ENCODE measurements at places on chromosomes 16 and 17. TPM values are rescaled to one million over a fixed set of nuclear protein-coding genes. Genes with fewer than 3 reads are reported as not detected.

GRCh38 chr17:42706732-42707131 lies 24.4 kb downstream of the CNTNAP1 start:
- no peak for DNase-seq

Gene RHOT2
- 93.2 TPM for total RNA-seq

GRCh38 chr16:87826798-87827587 lies 42.3 kb downstream of the SLC7A5 start:
- DNase-seq = no peak

DNA sequence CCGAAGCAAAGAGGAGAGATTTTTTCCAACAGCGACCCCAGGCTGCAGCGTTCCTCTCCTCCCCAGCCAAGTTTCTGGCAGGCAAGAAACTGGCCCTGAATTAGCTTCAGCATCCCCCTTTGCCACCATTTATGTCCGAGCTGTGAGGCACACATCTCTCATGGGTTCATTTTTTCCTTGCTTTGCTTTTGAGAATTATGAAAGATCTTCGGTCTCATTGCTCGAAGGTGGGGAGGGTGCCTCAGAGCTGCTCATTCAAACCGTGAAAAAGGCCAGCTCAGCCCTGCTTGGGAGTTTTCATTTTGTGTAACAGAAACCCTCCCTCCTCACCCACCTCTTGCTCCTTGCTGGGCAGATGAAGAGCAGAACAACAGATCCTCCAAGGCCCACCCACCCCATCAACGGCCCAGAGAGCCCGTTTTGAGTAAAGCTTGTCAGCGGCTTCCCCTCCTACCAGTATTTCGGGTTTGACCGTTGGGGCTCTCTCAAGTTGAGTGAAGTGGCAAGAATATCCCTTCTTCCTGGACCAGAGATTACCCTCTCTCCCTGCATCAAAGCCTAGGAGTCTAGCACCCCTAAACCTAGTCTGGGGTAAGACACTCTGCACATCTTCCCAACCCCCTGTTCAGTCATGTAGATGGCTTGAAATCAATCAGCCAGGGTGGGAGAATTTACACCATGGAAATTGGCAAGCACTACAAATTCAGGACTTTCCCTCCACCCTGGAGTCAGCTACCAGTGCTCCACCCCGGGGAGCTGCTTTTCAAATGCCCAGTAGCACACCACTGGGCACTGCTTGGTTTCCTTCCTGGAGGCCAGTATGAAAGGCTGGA lies 1.8 kb downstream of the CCR7 start:
- DNase-seq = no peak

- no peak for DNase-seq
Observed at GRCh38 chr16:87592018-87592712, 10.1 kb upstream of the JPH3 start.

- DNase-seq = no peak
Observed at GRCh38 chr17:8818654-8819330, 19.6 kb upstream of the MFSD6L start.

- no peak for DNase-seq
Observed at GRCh38 chr17:61345825-61346666, 53.6 kb upstream of the TBX2 start.

DNA sequence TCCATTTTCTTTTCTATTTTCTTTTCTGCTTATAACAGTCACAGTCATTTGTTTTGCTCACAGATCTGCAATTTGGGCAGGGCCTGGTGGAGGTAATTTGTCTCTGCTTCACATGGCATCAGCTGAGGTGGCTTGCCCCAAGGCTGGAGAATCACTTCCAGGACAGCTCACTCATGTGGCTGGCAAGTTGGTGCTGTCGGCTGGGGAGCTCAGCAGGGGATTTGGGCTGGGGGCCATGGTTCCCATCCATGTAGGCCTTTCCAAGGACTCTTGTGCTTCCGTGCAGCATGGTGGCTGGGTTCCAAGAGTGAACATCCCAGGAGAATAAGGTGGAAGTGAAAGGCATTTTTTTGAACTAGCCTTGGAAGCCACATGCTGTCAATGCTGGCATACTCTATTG lies 85.7 kb downstream of the MGAT5B start:
- DNase-seq = no peak

GRCh38 chr16:86555704-86556075 lies 655 bp upstream of the MTHFSD start:
- no peak for DNase-seq

DNA sequence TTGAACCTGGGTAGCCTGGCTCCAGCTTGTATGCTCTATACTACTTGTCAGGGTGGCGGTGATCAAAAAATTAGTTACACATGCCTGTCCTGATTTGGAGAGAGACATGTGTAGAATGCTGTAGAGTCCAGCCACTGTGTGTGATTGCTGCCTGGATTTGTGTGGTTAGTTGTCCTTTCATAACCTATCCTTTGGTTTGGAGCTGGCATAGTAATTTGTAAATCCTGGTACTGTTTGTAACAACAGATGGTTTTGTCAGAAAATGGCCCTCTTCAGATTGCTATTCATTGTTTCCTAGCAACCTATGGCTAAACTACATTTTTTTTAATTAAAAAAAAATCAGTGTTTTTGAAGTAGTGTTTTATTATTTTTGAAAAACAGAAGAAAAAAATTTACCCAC lies 30.5 kb downstream of the ETV4 start:
- no peak for DNase-seq

Gene ZC3H7A
- total RNA-seq = 64.2 TPM

DNA sequence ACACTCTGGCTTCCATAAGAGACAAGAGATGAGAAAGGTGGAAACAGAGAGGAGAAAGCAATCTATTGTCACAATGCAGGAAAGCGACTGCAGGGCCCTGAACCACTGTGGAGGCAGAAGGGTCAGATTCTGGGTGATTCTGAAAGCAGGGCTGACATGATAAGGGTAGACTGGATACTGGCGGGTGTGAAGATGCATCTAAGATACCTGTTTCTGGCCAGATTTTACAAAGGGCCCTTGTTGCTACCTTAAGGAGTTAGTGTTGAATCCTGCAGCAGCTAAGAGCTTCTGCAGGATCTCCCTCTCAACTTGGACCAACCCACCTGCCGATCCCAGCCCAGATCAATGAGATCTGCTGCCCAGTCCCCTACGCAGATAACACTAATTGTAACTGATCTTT lies 6.1 kb upstream of the MEFV start:
- DNase-seq = no peak

- DNase-seq = no peak
Observed at GRCh38 chr16:280552-280951, at the start of gene ARHGDIG. TSS of gene ARHGDIG (plus strand) at chr16:280591. CDS start at chr16:280681, 90 bp downstream.

DNA sequence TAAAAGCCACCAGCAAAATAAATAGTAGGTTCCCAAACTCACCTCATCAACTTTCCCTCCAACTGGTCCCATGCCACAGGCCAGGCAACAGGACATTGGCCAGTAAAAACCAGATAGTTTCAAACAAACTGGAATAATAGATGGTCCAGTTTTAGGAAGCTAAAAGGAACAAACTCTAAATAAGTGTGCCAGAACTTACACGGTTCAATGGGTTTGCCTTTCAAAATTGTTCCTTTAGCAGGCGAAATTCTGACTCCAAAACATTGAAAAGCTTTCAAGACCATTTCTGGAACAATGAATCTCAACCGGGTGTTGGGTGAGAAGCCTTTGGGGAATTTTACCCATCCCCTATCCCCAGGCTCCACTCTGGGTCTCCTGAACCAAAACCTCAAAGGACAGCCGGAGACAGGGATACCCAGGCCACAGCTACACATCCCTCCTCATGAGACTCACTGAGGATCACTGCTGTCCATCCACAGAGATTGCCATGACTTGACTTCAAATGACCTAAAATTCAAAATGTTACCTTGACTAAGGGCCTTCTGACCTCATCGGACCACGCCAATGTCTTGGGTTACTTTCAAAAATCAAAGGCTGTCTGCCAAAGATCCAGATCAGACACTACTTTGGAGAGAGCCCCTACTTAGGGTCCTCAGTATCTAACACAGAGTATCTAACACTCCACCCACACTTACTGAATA lies 13.0 kb downstream of the AXIN2 start:
- DNase-seq = no peak

DNA sequence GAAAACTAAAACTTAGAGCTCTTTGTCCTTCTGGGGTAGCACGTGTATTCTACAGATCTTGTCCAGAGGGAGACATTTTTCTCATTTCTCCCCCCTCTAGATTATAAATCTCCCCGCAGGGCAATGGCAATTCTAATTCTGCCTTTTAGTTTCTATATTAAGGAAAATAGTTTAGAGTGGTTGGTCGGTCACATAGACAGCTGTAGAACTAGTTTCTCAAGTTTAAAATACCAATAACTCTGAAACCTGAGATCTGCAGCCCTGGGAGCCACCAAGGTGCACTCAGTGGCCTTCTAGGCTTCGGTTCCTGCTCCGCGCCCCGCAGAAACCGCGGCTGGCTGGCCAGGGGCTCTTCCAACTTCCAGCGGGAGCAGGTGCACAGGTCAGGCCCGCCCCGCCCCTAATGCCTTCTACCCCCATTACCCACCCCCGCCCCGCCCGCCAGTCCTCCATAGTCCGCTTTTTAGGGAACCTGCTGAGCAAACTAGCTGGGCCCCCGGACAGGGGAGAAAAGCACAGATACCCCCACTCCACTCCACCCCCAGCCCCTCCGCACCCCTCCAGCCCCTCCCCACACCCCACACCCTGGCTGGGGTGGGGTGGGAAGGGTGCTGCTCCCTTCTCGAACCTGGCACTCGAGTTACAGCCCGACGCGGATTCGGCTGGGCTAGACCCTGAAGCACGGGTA lies 431 bp downstream of the SLFN11 start:
- no peak for DNase-seq

DNA sequence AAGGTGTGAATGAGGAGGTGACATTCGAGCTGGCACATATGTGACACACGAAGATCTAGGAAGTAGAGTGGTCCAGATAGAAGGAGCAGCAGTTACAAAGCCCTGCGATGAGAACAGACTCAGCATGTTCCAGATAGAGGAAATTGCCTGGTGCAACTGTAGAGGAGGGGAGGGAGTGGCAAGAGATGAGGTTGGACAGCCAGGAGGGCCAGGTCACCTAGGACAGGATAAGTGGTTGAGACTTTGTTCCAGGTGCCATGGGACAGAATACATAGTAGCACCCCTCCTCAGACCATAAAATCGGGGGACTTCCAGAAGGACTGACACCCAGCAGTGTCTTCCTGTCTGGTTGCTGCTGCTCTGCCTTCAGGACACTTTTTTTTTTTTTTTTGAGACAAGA lies 11.0 kb upstream of the CENPT start:
- DNase-seq = no peak

- no peak for DNase-seq
Observed at GRCh38 chr16:15434079-15434424, 336 bp upstream of the BMERB1 start.

DNA sequence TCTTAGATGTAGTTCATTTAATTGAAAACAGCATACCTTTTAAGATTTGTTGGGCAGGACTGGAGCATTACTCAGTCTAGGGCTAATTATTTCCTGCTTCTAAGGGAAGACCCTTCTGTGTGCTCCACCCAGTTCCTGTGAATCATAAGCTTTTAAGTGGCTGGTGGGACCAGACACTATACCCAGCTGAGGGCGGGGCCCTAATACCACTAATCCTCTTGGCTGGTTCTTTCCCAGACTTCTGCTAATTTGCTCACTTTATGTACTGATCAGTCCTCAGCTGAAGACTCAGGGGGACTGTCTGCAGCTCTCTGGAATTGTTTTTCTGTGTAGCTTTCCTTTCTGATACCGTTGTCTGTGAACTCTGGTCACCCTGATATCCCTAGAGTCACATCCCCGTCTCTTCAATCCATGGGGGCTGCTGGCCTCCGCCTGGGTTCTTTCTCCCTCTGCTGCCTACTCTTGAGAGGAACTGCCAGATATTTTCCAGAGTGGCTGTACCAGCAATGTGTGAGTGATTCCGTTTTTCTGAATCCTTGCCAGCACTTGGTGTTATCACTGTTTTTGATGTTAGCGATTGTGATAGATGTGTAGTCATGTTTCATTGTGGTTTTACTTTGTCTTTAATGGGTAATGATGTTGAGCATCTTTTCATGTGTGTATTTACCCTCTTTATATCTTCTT lies 35.1 kb downstream of the MFSD11 start:
- peak; percentile 86 for DNase-seq

- DNase-seq = no peak
Observed at GRCh38 chr16:22942811-22943210, 128.8 kb downstream of the HS3ST2 start.

Gene SLC47A1
- total RNA-seq = 0.17 TPM

DNA sequence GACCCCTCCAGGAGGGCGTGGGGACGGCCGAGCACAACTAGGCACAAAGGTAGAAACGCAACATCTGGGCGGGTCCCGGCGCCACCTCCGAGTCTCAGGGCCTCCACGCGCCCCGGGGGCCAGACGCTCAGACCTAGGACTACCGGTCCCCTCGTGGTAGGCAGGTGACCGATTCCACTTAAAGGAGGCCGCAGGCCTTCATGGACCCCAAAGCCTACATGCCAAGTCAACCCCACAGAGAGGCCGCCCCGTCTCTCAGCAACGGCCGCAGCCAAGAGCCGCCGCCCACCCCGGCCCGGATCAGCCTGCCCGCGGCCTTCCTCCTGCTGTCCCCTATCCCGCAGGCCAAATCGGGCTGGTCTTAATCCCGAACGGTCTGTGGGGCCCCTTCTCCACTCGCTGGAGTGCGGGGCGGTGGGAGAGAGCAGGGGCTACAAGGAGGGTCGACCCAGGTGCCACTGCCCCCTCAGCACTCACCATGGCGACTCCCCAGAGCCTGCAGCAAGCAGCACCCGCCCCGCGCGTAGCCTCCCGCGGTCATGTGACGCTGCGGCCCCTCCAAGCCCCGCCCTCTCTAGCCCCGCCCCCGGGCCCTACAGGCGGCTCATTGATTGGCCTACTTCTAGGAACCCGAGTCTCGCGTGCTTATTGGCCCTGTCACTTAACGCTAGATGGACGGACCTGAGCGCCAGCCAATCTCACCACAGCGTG lies at the start of gene VPS35:
TSS of gene VPS35 (minus strand) at position 525 of the 711 bp plus-strand sequence. CDS start at position 480, 45 bp downstream.
- DNase-seq = peak; percentile 95

Gene DCAF7
- 83.9 TPM for total RNA-seq

GRCh38 chr16:678858-679813 lies 1.1 kb upstream of the STUB1 start:
- peak; percentile 21 for DNase-seq

- peak; percentile 42 for DNase-seq
Observed at GRCh38 chr16:88907768-88908167, 41.3 kb upstream of the PABPN1L start.

GRCh38 chr16:70597135-70597835 lies 49.1 kb upstream of the IL34 start:
- DNase-seq = no peak

DNA sequence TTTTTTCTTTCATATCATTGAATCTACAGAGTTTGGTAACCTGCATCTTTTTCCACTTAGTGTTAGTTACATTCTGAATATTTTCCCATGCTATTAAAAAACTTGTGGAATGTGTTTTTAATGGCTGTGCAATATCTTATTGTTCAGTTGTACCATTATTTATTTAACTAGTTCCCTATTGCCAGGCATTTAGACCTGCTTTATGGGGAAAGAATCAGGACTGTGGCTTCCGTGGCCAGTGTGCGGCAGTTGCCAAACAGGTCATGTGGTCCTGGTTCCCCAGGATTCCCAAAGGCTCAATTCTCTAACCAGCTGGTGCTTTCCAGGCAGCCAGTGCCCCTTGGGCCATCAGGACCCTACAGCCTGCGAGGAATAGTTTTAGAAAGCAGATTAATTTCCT lies 30.8 kb downstream of the NDEL1 start:
- peak; percentile 61 for DNase-seq

Gene TMEM100
- 7.3 TPM for total RNA-seq
